ENCODE measurements at places on chromosomes 6 and 20.
A peak's percentile ranks its signal among the peaks of the same experiment; 100 is the strongest.

DNA sequence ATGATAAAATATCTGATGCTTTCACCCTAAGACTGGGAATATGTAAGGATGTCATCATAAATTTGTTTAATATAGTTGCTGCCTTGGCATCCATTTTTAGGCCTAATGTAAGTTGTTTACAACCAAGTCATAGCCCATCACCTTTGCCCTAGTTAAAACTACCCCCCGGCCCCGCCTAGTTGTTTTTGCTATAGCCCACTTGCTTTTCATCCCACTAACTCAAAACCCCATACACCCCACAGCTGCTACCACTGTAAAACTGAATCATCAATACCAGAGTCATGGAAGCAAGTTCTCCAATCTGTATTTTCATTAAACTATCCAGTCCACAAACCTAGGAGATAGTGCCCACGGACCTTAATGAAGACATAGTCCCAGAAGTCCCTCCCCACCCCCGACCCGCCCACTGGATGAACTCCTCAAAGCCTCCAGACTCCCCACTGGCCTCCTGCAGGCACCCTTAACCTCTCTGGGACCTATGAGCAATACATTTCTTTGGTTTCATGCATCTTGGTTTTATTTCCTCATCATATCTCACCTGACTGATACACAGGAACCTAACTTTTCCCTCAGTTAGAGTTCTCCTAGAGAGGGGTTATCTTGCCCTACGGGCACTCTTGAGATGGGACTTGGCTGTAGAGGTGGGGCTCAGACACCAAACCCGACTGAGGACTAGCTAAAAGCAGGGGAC is 12.5 kb upstream of the ZDHHC14 start:
- no peak overlapping the region for H3K27ac ChIP-seq
- no peaks in the 10 kb centered on the region for H3K36me3 ChIP-seq
- H3K4me1 ChIP-seq: no peaks in the 10 kb centered on the region
- no peak overlapping the region for H3K4me3 ChIP-seq
- no peak for DNase-seq
- H3K27me3 ChIP-seq: no peaks in the 10 kb centered on the region

GRCh38 chr6:77040568-77041195 is 422.6 kb downstream of the HTR1B start:
- no peaks in the 10 kb centered on the region for H3K36me3 ChIP-seq
- H3K27me3 ChIP-seq: no peaks in the 10 kb centered on the region
- H3K4me3 ChIP-seq: no peak overlapping the region
- H3K27ac ChIP-seq: no peak overlapping the region
- H3K4me1 ChIP-seq: no peaks in the 10 kb centered on the region

DNA sequence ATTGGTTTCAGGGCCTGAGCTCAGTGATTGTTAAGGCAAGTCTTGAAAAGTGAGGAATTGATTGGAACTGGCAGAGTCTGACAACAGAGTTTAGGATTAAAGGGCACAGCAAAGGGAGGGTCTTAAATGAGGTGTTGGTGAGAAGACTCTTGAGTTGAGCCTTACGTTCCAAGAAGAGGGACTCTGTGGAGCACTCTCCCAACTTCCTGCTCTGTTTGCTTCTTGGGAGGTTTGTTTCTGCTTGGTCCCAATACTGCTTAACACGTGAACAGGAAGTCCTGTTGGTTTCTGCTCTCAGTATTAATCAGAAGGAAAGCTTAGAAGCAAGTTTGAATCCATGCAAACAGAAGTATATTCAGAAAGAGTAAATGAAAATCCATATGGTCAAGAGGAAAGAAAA is 15.6 kb upstream of the SYNDIG1 start:
- H3K4me1 ChIP-seq: no peaks in the 10 kb centered on the region
- H3K27me3 ChIP-seq: peaks cover 47% of the 10 kb centered on the region
- H3K36me3 ChIP-seq: no peaks in the 10 kb centered on the region
- no peak for DNase-seq
- no peak overlapping the region for H3K4me3 ChIP-seq

DNA sequence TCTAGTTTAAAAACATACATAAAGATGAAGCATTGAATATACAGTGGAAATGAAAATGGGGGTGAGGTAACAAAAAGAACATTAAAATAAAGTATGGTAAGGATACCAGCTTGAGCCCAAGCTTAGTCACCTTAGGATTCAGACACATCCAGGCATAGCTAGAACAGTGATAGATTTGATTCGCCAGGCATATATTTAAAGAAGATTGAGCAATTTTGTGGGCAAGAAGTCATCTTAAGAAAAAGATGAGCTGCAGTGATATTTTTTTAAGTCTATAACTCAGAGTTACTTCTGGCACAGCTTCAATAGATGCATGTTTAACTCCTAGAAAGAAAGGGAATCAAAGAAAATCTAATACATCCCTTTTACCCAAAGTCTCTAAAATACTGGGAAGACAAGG is 97.9 kb downstream of the BMP5 start:
- H3K27ac ChIP-seq: no peak overlapping the region
- DNase-seq: no peak
- no peaks in the 10 kb centered on the region for H3K27me3 ChIP-seq

- no peak for DNase-seq
- no peaks in the 10 kb centered on the region for H3K36me3 ChIP-seq
- H3K27ac ChIP-seq: no peak overlapping the region
- no peaks in the 10 kb centered on the region for H3K27me3 ChIP-seq
- H3K4me1 ChIP-seq: no peaks in the 10 kb centered on the region
Measured at GRCh38 chr6:84860509-84860908, 96.1 kb upstream of the TBX18 start.

DNA sequence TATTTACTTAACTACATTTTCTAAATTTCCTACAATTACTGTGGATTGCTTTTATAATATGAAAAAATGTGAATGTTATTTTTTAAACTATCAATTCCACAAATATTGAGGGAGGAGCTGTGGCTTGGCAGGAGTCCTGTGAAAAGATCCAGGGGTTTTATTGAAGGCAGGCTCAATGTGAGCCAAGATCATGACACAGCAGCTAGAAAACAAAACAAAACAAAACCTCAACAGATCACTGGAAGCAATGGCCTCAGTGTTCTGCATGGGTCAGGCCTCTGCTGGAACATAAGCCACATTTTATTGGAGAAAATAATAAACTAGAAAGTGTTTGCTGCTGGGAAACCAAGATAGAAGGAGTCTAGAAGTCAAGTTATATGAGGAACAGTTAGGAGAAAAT is 19.4 kb upstream of the RCAN2 start:
- H3K27me3 ChIP-seq: no peaks in the 10 kb centered on the region
- H3K4me3 ChIP-seq: no peak overlapping the region
- no peak for DNase-seq
- peak overlapping the region; percentile 90 for H3K27ac ChIP-seq
- H3K36me3 ChIP-seq: no peaks in the 10 kb centered on the region

- H3K36me3 ChIP-seq: no peaks in the 10 kb centered on the region
- DNase-seq: no peak
- no peak overlapping the region for H3K27ac ChIP-seq
- no peaks in the 10 kb centered on the region for H3K27me3 ChIP-seq
- H3K4me3 ChIP-seq: no peak overlapping the region
Measured at GRCh38 chr6:128278836-128279235, 241.6 kb downstream of the PTPRK start.

DNA sequence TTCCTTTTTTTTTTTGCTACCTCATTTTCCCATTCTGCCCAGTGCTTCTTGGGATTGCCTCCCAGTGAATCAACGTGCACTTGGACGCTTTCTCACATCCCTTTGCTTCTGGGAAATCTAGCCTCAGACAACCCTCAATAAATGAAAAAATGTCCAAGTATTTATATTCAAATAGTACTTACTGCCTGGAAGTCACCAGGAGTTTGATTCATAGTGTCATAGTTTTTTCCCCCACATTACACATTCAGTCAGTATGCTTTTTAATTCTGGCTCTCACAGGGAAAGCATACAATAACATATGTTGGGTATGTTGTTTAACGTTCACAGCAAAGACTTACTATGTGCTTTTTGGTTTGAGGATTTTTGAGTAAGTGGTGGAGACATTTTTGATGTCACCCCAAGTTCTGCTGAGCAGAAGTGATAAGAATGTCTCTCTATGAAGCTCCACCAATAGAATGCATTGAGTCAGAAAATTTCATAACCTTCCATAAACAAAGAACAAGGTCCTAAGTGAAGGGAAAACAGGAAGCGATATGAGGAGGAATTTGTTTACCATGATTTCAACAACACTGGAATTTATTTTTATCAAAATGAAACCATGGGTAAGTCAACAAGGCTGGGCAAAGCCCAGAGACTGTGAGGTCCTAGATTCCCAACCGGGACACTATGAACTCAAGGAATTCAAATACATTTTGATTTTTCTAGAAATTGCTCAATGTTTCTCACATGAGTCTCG is 301.2 kb upstream of the BMP2 start:
- no peak overlapping the region for H3K4me3 ChIP-seq
- H3K36me3 ChIP-seq: no peaks in the 10 kb centered on the region
- DNase-seq: no peak
- H3K27ac ChIP-seq: no peak overlapping the region
- H3K27me3 ChIP-seq: no peaks in the 10 kb centered on the region

GRCh38 chr6:79719248-79719960 is 88.3 kb downstream of the SH3BGRL2 start:
- no peaks in the 10 kb centered on the region for H3K27me3 ChIP-seq
- H3K4me3 ChIP-seq: no peak overlapping the region
- H3K27ac ChIP-seq: no peak overlapping the region
- H3K4me1 ChIP-seq: peaks cover 4% of the 10 kb centered on the region
- no peaks in the 10 kb centered on the region for H3K36me3 ChIP-seq

- no peaks in the 10 kb centered on the region for H3K27me3 ChIP-seq
- no peak for DNase-seq
Measured at GRCh38 chr6:106642476-106642875, 13.1 kb downstream of the QRSL1 start.

- no peak overlapping the region for H3K27ac ChIP-seq
- H3K36me3 ChIP-seq: no peaks in the 10 kb centered on the region
- no peak overlapping the region for H3K4me3 ChIP-seq
- H3K4me1 ChIP-seq: no peaks in the 10 kb centered on the region
- H3K27me3 ChIP-seq: peaks cover 83% of the 10 kb centered on the region
Measured at GRCh38 chr20:39081255-39081654, 119.1 kb downstream of the DHX35 start.

DNA sequence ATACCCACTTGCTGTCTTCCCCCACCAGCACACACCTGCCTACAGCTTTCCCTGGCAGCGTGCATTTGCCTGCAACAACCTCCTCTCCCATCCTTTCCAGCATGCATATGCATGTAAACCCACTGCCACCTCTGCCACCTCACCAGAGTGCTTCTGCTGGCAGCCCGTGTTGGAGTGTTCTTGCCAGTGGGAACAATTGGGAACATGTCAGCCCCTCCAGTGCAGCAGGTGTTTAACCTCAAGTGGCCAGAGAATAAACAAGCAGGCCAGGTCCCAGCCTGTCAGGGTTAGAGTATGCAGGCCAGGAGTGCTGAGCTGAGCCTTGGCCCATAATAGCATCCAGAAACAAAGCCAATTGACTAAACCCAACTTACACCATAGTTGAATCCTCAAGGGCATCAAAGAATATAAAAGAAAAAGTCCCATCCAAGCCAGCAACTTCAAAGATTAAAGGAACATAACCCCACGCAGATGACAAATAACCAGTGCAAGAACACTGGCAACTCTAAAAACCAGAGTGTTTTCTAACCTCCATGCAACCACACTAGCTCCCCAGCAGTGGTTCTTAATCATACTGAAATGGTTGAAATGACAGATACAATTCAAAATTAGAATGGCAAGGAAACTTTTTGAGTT is 1212.1 kb upstream of the CITED2 start:
- H3K4me3 ChIP-seq: no peak overlapping the region
- H3K27me3 ChIP-seq: no peaks in the 10 kb centered on the region
- no peaks in the 10 kb centered on the region for H3K4me1 ChIP-seq
- no peaks in the 10 kb centered on the region for H3K36me3 ChIP-seq
- H3K27ac ChIP-seq: no peak overlapping the region

DNA sequence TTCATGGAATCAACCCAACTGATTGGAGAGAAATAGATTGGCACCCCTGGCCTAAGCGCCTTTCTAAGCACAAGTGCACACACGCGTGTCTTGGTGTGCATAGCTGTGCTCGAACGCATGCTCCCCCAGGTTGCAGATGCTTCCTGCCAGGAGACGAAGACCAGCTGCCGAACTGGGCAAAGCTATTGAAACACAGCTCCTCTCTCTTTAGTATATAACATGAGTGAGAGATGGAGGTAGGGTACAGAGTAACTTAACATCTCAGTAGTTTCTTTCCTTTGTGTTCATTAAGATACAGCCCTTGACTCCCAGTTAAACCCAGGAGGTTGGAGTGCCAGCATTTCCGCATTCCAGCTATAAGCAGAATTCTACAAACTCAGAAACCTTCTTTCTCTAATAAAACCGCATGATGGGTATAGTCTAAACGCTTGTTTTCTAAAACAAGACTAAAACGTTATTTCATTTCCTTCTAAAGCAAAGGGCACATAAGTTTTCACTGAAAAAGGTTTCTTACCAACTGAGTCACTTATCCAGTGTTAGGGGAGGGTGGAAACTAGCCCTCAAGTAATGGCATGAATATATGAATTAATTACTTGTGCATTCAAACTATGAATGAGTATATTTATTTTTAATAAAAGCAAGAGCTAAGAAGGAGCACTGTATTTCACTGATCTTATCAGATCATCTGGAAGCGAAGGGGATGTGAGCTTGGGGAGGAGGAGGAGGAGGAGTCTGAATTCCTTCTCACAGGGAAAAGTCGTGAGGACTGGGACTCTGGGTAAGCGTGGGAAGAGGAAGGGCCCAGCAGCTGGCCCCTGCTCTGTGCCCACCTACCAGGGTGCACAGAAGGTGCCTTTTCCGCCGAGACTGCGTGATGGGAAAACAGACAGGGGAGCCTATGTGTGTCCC is 179.2 kb downstream of the TMEM242 start:
- H3K4me1 ChIP-seq: peaks cover 56% of the 10 kb centered on the region
- no peaks in the 10 kb centered on the region for H3K27me3 ChIP-seq
- H3K36me3 ChIP-seq: peaks cover 10% of the 10 kb centered on the region
- H3K27ac ChIP-seq: peak overlapping the region; percentile 78
- H3K4me3 ChIP-seq: peak overlapping the region; percentile 30

DNA sequence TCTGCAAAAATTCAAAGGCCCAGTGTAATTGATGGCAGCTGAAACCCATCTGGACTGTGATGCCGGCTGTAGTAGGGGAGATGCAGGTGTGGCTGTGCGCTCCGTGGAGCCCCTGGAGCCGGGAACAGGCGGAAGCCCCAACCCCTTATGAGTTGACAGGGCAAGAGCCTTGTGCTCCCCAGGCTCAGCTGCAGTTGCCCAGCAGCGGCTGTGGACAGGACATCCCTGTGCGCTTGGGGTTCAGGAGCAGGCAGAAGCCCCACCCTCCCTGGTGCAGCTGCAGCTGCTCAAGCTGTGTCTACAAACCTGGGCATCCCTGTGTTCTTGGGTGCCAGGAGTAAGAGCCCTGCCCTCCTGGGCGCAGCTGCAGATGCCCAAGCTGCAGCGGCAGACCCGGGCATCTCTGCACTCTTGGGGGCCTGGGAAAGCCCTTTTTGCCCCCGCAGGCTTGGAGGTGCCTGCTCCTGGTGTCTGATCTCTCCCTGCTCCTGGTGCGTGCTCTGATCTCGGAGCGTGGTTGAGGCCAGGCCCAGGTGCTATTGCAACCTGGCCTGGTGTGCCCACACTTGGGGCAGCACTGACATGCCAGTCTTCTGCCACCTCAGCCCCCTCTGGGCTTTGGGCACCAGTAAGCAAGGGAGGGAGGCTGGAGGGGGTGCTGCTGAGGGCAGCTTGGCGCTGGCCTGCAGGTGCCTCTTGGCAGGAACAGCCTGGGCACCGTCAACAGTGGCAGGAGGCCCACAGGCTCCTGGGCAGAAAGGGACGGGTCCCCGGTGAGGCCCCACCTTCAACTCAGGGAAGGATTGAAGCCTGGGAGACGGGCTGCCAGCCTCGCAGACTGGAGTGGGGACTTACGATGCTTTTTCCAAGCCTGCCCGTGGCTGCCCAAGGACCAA is 30.3 kb downstream of the OR2J2 start:
- H3K4me3 ChIP-seq: no peak overlapping the region
- H3K4me1 ChIP-seq: no peaks in the 10 kb centered on the region
- H3K27ac ChIP-seq: no peak overlapping the region
- H3K36me3 ChIP-seq: no peaks in the 10 kb centered on the region
- H3K27me3 ChIP-seq: no peaks in the 10 kb centered on the region
- DNase-seq: no peak
